ENCODE measurements at places on chromosomes 2 and 18. TPM values are rescaled to one million over a fixed set of nuclear protein-coding genes. Genes with fewer than 3 reads are reported as not detected.

GRCh38 chr2:234420408-234420807 is 76.5 kb downstream of the ARL4C start:
- peak; percentile 66 for DNase-seq

DNA sequence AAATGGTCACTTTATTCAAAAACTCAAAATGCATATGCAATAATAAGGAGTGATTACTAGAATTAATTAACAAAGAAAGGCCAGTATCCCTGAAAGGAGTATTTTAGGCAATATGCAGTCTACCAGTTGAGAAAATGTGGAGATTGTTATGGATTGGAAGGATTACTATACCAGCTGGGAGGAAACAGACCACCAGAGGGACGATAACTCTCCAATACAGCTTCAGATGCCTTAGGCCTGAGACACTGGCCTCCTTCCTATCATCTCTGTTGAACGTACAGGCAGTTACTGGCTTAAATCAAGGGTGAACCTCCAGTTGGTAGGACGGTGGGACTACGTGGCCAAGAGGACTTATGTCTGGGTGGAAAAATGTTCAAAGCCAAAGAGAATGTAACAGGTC is 336.4 kb upstream of the EPHA4 start:
- DNase-seq: no peak

GRCh38 chr2:205161156-205161839 is 521.0 kb upstream of the NRP2 start:
- DNase-seq: no peak

DNA sequence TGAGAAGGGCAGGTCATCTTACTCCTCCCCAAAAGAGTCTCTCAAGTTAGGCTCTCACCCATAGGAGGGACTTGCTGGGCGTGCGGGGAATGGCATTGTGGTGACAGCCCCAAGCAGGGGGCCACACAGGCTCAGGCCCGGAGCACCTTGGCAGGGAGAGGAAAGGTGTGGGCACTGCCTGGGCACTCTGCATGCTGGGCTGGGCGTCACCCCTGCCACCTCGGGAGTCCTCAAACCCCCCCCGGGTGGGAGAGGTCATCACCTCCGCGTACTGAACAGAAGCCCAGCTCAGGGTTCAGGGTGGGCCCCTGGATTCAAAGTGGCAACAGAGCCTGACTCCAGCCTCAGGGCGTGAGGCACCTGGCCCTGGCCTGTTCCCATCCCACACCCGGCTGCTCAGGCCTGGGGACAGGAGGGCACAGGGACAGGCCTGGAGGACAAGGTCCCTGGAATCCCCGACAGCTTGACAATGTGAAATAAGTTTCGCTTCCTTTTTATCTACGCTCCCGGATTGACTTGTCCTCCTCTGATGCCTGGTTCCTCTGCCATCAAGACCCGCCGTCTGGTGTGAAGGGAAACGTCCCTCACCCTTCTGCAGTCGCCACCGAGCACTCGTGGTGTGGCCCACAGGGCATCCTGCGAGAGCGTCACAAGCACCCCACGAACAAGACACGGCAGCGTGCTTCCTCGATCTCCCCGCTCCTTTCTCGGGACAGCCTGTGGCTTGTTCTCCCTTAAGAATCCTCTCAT is 97.8 kb downstream of the HDAC4 start:
- no peak for DNase-seq

DNA sequence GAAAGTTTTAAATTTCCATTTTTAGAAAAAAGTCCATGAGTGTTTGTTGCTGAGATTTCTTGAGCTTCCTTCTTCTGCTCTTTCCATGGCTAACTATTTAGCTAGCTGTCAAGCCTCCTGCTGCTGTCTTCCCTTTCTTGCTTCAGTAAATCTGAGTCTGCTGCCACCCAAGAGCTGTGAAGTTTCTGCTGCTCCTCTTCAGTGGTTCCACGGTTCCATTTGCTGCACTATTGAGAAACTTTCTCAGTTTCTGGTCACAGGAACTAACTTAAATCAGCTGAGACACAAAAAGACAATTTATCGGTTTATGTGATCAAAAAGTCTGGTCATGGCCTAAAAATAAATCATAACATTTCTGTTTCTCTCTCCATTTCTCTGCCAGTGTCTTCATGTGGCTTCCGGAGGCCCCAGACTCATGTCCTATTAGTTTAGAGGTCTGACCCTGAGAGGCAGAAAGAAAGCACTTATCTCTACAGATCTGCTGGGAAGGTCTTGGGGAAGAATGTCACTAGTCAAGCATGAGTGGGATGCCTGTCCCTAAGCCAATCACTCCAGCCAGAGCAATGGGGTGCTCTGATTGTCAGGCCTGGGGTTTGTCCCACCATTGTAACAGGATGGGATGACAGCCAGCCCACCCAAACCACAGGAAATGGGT is 73.0 kb upstream of the ARL4C start:
- no peak for DNase-seq

DNA sequence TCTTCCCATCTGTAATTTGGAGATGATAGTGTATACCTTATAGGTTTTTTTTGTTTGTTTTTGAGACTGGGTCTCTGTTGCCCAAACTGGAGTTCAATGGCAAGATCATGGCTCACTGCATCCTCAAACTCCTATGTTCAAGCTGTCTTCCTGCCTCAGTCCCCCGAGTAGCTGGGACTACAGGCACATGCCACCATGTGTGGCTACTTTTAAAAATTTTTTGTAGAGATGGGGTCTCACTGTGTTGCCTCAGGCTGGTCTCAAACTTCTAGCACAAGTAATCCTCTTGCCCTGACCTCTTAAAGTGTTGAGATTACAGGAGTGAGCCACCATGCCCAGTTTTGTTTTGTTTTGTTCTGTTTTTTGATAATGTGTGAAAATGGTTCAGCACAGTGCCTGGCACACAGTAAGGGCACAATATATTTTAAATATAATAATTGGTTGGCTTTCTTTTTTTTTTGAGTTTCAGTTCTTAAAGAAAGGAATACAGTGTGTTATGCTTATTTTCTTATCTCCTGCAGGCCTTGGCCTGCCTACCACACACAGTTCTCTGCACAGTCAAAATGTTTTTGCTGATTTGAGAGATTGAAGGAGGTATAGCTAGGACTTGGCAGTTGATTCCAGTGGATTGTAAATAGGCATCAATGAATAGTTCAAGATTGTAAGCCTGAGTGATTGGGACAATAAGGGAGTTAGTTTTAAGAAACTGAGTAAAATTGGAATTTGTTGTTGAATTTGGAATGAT is 6.1 kb downstream of the ACTR3 start:
- DNase-seq: no peak

DNA sequence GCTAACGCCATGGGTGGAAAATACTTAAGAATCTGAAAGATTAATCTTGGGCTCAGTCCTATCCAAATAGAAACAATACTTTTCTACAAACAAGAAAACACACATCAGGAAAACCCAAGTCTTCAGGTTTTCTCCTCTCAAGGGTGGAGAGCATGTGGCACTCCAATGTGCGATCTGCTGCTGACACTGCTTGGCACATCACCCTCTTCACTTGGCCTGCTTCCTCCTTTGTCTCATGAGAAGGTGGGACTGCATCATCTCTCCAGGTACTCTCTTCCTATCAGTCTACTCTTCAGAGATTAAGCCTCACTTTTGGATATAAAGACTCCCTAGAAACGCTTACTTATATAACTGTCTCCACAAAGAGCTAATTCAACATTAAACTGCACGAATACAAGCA is 26.4 kb downstream of the HDLBP start:
- no peak for DNase-seq

DNA sequence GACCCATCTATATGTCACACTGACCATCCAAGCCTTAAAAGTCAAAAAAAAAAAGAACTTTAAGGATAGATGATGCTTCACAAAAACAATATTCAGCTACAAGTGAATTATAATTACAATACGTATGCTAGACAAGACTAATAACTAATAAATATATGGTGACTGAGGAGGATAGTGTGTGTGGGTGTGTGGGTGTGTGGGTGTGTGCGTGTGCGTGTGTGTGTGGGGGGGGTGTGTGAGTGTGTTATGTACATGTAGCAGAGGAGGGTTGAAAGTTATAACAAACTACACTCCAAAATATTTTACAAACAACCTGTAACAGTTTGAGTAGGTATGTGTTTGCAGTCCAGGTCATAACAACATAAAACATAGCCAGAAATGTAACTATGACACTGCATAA is 159.2 kb upstream of the RBBP8 start:
- no peak for DNase-seq

- DNase-seq: no peak
Measured at GRCh38 chr2:203891474-203891873, 23.9 kb downstream of the CTLA4 start.

GRCh38 chr2:69177785-69178636 is 165.0 kb downstream of the ANTXR1 start:
- peak; percentile 79 for DNase-seq

DNA sequence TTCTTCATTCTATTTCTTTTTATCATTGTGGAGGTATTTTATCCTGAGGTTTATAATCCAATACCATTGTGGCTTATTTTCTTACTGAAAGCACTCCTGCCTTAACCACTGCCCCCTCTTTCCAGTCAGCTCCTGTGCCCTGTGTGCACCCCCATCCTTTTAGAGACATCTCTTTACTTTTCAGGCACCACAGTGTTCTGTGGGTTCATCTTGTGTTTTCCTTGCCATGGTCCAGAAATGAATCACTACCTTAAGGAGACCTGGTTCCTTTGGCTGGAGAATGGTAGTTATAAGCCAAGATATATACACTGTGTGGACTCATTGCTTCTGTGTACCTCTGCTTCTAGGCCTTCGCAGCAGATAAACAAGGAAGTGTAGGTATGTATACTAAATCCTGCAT is 278.3 kb downstream of the PTGR3 start:
- no peak for DNase-seq

- no peak for DNase-seq
Measured at GRCh38 chr2:53725662-53726061, 41.9 kb upstream of the CHAC2 start.

DNA sequence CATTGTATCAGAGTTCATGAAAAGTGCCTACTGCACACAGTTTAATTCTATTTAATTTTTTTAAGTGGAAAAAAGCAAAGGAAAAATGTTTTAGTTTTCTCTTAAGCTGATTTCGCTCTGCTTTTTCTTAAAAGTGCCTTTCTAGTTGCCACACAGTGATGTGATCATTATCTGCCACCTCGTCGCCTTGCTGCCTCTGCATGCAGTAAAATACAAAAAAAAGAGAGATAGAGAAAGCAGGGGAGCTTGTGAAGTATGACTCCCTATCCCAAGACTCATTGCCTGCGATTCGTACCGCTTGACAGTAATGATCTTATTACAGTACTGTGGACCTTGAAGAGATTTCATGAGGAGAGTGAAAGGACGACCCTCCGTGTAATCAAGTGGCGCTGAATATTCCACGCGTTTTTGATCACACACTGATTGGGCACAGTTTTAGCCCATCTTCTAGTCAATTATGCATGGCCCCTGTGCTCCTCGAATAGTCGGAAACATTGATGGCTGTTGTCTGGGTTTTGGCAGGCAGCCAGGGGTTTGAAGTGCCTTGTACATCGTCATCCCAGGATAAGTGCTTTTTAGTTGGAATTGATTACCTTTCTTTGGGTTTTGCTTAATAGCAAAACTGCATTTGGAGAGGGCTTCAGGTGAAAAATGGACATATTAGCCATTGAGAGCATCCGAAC is 188.3 kb downstream of the GBX2 start:
- DNase-seq: no peak

DNA sequence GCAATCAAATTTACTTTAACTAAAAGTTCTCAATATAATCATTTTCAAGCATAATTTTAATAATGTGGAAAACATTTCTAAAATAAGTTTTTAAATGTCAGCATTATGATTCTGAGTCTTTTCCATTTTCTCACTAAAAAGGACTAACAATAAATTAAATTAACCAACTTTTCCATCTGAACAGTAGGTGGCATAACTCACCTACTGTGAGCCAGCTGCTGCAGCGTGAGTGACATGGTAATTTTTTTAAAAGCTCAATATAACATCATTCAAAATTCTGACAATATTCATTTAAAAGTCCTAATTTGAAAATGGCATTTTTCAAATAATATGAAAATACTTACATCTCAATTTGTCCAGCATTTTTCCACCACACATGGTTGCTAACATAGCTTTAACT is 66.5 kb downstream of the DTNB start:
- DNase-seq: peak; percentile 72

DNA sequence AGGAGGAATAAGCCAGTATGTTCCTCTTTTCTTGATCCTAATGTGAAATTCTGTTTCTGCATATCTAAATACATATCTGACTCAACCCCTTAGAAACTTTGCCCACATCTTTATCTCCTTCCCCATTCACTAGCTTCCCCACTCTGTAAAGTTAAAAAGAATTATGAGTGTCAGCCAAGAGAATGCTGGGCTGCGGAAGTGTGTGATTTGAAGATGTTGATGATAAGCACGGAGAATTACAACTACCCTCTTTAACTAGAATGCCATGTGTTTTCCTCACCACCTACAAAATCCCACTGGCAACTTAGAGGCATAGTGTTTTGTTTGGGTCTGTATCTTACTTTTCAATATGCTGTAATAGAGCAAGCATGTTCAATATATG is 490.4 kb upstream of the FANCL start:
- no peak for DNase-seq

- no peak for DNase-seq
Measured at GRCh38 chr2:239569401-239570090, 168.7 kb upstream of the HDAC4 start.

GRCh38 chr2:225192869-225193268 is 150.6 kb upstream of the DOCK10 start:
- no peak for DNase-seq

DNA sequence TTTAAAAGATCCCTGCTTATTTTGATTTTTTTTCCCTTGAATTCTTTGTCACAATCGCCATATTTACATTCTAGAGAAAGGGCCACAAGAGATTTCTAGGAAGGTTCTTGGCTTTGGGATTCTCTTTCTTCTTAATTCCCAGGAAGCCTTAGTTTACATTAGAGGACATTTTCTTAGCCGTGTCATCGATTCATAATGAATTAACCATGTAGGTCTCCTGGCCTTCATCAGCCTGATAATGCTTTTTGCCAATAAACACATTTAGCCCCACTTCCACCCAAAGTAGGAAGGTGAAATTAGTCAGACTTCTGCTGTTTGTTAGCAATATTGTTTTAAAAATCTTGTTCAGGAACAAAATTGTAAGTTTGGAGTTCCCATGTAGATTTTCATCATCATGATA is 71.3 kb upstream of the LPIN2 start:
- peak; percentile 42 for DNase-seq

GRCh38 chr18:55821219-55821618 is 233.2 kb upstream of the TCF4 start:
- no peak for DNase-seq

Gene RESP18
- total RNA-seq: not detected

Gene RTP5
- not detected for total RNA-seq

Gene ALK
- not detected for total RNA-seq

Gene MDH1B
- total RNA-seq: 0.33 TPM

Gene SLC4A5
- total RNA-seq: not detected

Gene DNAH6
- under 0.01 TPM for total RNA-seq

Gene TMEM17
- total RNA-seq: 0.51 TPM

Gene EIF2AK3
- total RNA-seq: 19.7 TPM

Gene CAVIN2
- total RNA-seq: 571 TPM

Gene CYRIA
- 33.7 TPM for total RNA-seq

Gene UCN
- total RNA-seq: 0.37 TPM

Gene SLC9A4
- total RNA-seq: not detected
